ENCODE measurements at places on chromosomes 1 and 21.

GRCh38 chr1:59354709-59355337, 57.9 kb downstream of the FGGY start:
- no peak for DNase-seq

GRCh38 chr1:20949871-20950590, 162.9 kb upstream of the HP1BP3 start:
- no peak for DNase-seq

DNA sequence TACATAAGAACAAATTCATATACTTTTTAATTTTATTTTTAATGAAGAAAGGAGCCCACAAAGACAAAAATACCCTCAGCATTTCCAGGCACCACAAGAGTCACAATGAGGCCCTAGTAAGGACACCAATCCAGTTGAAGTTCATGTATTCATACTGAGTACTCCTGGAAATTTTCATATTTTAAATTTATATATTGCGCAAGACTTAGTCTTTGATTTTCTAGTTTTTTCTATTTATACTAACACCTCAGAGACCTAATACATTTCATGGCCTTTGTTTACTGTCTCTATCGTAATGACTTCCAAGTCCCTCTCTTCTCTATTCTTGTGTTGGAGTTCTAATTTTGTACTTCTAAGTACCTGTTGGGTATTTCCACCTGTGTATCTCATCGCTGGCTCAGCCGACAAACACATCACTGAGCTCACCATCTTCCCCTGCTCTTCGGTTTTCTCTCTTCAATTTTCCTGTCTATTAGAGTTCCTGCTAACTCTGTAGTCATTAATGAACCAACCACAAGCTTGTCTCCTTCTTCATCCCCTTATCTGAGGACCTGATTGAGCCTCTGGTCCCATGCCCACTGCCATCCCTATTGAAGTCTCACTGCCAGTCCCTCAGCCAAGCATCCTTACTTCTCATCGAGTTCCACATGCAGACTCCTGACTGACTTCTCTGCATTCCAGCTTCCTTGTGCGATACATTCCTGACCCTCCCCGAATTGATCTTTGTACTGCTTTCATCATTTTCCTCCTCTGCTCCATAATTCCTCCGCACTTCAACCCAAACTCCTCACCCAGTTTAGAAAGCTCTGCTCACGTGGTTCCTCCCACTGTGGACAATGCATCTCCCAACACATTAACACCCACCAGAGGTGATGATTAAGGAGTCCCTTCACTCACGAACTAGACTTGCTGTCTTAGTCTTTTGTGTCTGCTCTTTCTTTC, 17.3 kb upstream of the IRF2BP2 start:
- DNase-seq = no peak

- no peak for DNase-seq
Observed at GRCh38 chr1:225481738-225482137, 53.9 kb upstream of the LBR start.

GRCh38 chr1:110850627-110851026, 22.3 kb upstream of the CD53 start:
- no peak for DNase-seq

DNA sequence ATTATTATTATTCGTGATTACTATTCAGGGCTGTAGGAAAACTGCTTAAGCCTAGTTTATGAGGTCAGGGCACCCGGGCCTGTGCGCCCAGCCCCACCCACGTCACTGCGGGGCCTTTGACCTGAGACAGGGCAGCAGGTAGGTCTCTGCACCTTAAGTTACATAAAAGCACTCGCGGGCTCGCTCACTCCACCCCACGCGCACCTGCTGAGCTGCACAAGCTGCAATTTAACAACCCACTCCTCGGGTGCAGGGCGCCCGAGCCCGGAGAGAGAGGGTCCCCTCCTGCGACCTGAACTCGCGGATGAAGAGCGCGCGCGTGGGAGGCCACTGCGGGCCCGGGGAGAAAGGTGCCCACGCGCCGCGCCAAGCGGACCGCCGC, 477 bp downstream of the ICMT start:
- no peak for DNase-seq

DNA sequence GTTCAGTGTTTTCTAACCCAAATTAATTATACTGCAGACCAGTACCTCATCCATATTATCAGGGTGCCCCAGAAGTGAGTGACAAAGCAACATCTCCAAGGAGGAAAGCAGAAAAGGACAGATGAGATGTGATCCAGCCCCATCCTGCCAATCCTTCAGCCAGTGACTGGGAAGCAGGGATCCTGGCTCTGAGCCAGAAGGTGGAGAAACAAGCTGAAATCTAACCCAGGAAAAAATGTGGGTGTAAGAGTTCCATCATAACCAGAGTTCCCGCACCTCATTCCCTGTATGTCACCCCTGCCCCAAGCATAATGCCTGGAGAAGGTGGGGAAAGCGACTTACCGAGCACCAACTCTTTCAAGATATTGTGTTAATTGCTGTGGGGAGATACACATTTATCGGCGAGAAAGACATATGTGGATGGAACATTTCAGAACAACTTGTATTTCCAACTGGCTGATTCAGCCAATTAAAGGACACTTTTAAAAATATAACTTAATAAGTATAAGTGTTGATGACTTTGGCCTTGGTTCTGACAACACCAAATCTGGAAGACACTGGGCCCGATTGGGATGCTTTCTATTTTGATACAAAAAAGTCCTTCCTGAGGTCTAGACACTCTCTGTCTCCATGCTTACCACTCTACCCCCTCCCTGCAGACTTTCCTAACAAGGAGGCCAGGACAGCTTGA, 14.9 kb downstream of the PLEKHA6 start:
- peak; percentile 72 for DNase-seq

DNA sequence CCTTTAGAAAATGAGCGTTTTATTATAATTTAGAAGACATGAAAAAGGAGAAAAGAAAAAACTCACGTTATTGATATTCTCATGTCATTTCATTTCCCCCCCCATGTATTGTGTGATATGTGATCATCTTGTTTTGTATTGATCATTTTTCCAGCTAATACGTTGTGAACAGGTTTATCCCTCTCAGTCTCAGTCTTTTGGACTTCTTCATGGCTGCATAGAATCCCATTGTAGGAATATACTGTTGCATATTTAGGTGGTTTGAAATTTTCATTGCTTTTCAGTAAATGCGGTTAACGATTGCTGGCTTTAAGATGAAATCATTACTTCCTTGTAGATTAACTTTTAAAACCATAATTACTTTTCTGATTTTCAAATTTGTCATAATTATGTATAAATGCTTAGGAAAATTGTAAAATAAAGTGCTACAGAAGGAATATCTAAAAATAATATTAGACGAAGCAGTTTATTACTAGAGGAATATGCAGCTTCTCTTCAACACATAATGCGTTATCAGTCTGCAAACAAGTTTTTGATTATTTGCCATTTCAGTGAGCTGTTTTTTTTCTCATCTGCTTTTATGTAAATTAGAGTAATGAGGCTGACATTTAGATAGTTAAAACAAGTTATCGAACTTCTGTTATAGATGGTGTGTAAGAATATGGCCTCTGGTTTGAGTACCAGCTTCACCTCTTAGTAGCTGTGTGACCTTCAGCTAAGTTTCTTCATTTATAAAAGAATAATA, 1.8 kb downstream of the SON start:
- DNase-seq = no peak

GRCh38 chr1:163596541-163597258, 274.9 kb downstream of the NUF2 start:
- no peak for DNase-seq

- DNase-seq = no peak
Observed at GRCh38 chr1:25192154-25192553, 40.1 kb downstream of the SYF2 start.

DNA sequence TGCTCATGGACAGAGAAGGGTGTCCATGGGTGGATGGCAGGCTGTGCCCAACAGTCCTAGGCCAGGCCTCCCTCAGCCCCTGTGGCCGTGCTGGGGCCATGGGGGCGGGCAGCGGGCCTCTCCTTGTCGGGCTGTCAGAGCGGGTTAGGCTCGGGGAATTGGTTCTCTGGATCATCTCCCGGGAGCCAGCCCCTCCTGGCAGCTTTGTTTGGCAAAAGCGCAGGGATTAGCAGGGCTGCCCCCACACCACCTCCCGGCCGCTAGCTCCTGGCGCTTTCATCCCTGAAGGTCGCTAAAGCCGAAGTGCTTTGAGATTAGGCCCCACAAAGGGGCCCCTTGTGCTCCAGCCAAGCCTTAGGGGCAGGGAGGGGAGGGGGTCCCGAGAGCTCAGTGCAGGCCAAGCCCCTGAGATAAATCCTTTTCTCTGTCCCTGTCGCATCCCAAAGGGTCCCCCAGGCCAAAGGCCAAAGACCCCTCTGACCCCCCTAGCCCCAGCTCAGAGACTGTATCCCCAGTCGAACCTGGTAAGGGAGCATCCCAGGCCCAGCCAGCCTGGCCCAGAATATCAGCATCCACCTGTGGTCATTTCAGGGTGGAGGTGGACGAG, 9.8 kb upstream of the DMBX1 start:
- no peak for DNase-seq

DNA sequence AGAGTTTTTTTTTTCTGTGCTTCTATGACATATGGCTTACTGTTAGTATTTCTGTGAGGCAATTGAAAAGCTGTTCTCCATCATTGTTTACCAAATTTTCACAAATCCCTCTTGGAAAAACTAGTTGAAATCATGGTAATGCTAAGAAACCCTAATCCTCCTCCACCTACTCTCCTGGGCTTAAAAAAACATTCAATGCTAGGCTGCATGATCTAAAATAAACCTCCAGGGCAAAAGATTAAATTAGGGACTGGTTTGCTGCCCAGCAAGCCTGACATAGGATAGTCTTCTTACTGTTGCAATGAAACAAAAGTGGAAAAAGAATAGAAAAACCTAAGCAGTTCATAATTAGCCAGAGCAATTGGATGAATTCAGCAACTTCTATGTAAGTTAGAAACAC, 16.1 kb downstream of the C1orf52 start:
- peak; percentile 77 for DNase-seq

GRCh38 chr1:53580009-53580400, 120.8 kb downstream of the DMRTB1 start:
- DNase-seq = no peak

DNA sequence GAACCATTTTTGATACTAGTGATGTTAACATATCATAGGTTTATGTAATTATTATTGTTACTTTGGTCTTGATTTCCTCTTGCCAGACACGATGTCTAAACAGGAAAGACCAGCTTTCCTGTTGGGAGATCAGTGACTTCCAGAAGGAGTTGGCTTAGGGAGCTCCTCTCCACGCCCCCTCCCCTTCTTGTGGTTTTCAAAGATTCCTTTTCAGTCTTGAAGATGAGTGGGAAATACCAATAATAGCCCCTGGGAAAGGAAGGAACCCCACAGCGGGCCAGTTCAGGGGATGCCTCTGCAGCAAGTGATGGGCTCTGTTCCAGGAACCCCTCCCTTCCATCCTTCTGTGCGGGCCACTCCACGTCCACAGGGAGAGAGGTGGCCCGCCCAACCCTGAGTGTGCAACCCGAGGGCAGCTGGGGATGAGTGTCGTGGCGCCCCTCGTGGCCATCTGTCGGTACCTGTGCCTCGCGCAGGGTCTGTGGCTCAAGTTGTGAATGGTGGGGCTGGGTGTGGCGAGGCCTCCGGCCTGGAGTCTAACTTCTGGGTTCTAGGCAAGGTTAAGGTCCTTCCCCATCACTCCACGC, 65.7 kb downstream of the TLR5 start:
- no peak for DNase-seq
